ENCODE measurements at places on chromosomes 11 and 22.

DNA sequence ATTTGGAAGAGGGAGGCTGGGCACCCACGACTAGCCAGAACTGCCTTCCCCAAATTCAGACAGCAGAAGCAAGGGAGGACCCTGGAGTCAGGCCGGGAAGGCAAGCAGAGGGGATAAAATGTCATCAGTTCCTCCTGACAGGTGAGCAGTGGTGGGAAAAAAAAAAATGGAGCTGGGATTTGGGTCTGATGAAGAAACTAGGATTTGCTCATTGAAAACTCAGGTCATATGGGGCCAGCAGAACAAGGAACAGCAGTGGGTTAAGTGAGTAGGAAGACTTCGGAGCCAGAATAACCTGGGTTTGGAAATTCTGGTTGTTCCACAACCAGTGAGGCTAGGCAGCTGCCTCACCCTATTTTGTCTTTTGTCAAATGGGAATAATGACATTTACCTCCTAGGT is 28.9 kb upstream of the DRD2 start:
- DNase-seq, result no peak

DNA sequence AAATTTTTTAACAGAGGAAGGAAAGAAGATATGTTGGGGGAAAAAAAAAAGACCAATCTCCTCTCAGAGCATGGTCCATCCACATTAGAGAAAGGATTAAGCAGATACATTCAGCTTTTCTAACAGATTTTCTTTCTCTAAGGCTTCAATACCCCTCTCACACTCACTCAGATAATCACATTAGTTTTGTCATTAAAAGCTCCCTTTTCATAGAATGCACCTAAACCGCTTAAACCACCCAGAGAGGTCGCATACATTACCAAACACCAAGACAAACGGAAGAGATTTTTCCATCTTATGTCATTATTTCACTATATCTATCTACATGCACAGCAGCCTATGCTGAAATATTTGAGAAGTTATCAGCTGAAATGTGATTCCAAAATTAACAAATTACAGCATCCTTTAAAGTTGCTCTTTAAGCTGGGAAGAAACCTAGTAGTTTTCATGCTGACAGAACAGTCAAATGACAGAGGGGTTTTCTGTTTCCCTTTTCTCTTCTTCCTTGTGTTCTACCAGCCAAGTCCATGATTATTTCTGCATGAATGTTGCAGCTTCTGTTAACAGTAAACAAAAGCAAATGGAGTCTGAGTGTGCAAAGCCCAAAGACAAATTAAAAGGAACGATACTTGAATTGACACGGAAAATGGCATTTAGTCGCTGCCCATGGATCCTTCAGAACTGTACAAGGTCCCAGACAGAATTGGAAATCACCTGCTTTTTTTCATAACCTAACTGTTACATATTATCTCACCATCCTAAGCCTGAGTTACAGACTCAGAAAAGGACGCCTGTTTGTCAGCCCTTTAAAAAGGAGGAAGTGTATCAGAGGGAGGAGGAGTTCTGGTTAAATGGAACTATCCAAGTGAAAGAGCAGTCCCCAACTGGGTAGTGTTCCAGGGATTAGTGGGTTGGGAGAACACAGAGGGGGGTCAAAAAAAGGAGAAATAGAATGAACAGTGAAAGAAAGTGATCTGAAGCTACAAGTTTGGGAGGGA is 54.6 kb downstream of the PRCP start:
- DNase-seq, result no peak

DNA sequence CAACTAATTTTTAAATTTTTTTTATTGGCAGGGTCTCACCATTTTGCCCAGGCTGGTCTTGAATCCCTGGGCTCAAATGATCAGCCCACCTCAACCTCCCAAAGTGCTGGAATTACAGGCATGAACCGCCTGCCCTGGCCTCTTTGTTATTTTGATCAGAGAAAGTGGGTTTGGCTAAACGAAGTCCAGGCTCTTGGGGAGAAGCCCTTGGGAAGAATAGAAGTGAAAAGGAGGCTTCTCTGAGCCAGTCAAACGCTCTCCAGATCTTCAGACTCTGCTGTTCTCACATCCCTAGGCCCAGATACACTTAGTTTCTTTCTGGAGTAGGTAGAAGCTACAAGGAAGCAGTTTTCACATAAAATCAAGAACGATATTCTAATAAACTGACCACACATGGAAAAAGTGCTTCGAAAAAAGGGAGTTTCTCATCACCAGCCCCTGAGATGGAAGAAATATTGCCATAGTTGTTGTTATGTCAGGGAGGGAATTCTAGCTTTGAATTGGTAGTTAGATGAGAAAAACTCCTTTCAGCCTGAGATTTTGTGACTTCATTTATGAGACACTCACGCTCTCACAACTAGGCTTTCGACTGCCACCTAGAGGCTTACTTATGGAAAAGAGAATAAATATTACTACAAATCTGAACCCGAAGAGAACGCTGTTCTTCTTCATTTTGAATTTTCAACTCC is 41.7 kb upstream of the AQP11 start:
- DNase-seq, result peak; percentile 87

GRCh38 chr11:65821107-65821506 is 12.7 kb upstream of the SNX32 start:
- no peak for DNase-seq

GRCh38 chr11:19838994-19839768 is 126.5 kb downstream of the NAV2 start:
- no peak for DNase-seq

GRCh38 chr22:27028093-27028492 is 370.7 kb downstream of the MIAT start:
- DNase-seq, result no peak

DNA sequence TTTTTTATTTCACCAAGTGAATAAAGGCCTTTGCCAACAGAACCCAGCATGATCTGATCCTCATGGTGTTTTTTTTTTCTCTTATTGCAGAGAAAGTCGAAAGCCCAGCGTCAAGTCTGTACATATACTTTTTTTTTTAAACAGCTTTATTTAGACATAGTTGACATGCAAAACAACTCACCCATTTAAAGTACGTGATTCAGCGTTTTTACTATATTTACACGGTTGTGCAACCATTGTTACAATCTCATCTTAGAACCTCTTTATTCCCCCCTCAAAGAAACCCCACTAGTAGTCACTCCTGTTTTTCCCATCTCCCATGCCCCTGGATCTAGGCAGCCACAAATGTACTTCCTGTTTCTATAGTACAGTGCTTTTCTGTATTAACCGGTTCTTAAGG is 20.6 kb upstream of the AP1B1 start:
- DNase-seq, result no peak

DNA sequence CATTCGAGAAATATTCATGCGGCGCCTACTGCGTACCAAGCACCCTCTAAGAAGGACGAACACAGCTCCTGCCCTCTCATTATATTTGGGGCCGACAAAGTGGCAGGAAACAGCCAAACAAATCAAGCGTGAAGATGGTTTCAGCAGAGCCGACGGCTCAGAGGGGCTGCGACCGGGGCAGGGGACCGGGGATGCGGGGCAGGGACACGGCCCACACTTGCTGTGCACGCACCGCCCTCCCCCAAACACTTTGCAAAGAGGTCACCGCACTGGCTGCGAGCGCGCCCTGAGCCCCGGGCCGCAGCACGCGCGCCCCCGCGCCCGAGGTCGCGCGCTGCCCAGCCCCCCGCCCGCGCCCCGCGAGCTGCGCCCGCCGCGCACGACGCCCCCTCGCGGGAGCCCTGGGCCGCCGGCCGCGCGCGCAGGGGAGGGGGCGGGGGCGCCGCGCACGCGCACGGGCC is 255 bp upstream of the SYNGR1 start:
- DNase-seq, result peak; percentile 81

- no peak for DNase-seq
These were observed 138.6 kb upstream of the ARHGAP20 start for GRCh38 chr11:110850846-110851245.

DNA sequence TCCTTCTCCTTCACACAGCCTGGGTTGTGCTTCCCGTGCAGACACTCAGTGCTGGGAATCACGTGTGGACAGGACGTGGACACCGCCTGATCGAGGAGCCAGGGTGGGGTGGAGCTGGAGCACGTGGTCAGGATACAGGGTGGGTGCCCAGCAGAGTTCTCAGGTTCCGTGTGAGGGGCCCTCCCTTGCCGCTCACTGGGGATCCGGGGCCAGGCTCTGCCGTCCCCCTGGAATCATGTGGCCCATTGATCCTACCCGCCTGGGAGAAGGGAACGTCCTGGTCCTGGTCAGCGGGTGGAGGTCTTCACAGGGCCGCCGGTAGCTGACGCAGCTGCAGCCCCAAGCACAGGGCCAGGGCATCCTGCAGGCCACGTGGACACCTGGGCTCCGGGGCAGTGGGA is 397.7 kb downstream of the TBC1D22A start:
- DNase-seq, result no peak

DNA sequence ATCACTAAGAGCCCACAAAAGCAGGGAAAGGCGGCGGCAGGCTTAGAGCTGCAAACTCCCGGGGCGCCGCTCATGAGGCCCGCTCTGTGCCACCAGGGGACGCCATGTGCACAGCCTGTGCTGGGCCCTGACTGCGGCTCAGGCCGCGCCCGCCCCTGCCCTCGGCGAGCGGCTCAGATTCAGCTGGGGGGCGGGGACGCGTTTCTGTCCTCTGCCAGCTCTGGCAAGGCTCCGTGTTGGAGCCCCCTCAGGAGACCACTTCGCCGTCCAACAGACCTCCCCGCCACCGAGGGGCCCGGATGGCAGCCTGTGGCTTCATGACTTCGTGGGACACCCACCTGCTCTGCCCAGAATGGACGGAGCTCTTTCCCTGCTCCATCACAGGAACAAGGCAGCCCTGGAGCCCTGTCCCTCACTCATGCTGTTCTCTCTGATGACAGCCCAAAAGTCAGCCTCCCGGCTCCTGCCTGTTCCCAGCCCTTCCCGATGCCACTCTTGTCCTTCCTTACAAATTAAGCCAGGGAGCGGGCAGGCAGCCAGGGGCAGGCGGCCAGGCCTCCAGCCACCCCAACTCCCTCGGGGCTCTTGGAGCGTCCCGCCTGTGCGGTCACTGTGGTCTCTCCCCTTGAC is 69.1 kb downstream of the NAT10 start:
- DNase-seq, result peak; percentile 86

DNA sequence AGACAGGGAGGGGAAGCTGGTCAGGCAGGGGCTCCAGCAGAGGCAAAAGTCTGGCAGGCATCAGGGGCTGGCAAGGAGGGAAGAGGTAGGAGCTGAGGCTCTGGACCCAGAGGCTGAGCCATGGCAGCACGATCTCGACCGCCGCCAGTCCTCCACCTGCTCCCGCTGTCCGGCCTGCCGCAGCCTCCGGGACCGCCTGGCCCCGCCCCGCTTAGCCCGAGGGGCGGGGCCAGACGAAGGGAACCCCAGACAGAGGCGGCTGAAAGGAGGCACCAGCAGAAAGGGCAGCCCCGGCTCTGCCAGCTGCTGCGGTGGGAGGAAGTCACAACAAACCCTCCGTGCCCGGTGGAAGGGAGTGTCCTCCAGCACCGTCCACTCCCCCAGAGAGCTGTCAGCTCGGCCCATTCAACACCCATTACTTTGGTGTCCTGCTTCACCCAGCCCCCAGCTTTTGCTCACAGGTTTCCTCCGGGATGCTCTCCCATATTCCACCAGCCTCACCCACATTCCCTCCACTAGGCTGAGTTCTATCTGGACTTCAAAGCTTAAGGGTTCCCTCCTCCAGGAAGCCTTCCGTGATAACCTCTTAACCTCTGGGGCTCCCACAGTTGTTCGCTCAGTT is at the start of gene MFNG:
TSS of gene MFNG (minus strand) at position 161 of the 622 bp plus-strand sequence. CDS start 207 bp downstream, outside the sequence.
- DNase-seq, result peak; percentile 55

GRCh38 chr22:31800065-31800464 is 46.2 kb downstream of the DEPDC5 start:
- DNase-seq, result no peak

- no peak for DNase-seq
These were observed 67.1 kb downstream of the CCDC34 start for GRCh38 chr11:27295928-27296327.

GRCh38 chr22:18077639-18078328 is at the start of gene PEX26:
Gene PEX26 (plus strand): TSS chr22:18077990. CDS start chr22:18078377, 387 bp downstream.
- DNase-seq, result peak; percentile 97

DNA sequence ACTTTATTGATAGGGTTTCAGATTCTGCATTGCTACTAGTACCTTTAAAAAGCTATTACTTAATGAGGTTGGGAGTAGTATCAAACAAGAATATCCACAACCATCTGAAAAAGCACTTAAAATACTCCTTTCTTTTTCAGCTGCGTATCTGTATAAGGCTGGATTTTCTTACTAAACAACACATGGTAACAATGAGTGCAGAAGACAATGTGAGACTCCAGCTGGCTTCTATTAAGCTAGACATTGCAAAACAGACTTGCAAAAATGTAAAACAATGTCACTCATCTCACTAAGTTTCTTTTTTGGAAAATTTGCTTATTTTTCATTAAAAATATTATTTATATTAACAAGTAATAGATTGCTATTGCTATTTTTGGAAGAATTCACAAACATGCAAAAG is 132.6 kb downstream of the WNT11 start:
- no peak for DNase-seq

DNA sequence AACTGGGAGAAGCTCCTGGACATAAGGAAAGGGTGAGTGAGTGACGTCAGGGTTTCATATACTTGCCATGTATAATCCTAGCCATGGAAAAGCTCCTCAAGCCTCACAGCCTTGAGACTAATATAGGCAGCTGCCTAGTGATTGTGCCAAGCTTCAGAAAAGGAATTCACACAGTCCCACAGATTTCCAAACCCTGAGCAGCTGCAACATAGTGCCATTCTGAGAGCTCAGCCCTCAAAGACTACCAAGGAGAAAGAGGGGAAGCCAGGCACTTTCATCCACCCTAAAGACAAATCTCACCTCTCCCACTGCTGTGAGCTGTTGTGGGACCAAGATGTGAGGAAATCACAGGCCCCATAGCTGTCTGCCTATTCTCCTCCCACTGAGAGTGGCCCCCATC is 707.9 kb upstream of the ANO5 start:
- DNase-seq, result no peak

DNA sequence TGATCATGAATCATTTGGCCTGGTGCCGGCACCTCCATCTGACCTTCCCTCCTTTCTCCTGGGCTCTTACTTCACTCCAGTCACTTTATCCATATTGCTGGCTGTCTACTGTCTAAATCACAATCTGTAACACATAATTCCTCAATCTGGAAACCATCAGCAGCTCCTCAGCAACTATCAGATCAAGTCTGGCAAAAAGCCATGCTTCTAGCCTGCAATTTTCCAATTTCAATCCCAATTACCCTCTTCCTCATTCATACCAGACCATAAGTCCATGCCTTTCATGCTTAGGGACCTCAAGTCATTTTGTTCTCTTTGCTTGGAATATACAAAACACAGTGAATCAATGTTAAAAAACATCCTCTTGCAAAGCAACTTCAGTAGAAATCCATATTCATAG is 882.8 kb upstream of the ANO3 start:
- DNase-seq, result peak; percentile 12

All from lung (tissue), 17 donors.